ENCODE measurements at places on chromosomes 6 and 20. TPM values are rescaled to one million over a fixed set of nuclear protein-coding genes. Genes with fewer than 3 reads are reported as not detected.
A peak's percentile ranks its signal among the peaks of the same experiment; 100 is the strongest.

DNA sequence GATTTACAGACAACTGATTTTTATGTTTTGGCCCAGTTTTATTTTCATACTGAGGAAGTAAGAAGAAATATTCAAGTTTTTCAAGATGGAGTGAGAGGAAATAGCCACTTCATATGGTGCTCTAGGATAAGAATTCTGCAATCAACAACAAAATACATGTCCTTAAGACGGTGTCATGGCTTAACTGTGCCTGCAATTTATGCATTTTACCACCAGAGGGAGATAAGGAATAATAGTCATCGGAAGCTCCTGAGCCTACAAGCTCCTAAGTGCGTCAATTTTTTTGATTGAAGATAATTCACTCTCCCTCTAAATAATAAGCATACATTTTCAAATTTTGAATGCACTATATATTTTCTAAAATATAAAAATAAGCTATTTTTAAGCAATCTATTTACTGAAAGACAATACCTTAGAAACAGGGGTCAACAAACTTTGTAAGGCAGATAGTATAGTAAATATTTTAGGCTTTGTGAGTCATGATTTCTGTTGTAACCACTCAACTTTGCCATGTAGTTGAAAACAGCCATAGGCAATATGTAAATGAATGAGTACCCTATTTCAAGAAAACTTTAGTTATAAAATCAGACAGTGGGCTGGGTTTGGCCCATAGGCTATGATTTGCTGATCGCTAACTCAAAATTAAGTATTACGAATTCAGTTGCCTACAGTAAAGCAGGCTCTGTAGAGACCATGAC lies 230.9 kb upstream of the DTNBP1 start:
- DNase-seq, result peak; percentile 38

DNA sequence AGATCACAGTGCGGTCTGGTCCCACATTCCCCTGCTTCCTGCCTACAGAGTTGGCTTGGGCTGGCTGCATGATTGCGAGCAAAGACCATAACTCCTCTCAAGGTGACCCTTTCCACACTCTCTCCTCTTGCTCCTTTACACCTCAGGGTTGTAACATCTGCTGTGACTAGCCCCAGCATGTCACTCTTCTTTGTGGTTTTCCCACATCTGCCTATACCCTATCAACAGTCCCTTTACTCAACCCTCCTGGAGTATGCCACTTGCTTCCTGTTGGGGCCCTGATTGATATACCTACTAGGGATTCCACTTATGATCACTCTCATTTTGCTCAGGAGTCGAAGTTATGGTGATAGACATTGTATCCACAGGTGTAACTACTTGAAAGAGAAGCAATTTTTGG lies 58.9 kb upstream of the SGK1 start:
- DNase-seq, result no peak

DNA sequence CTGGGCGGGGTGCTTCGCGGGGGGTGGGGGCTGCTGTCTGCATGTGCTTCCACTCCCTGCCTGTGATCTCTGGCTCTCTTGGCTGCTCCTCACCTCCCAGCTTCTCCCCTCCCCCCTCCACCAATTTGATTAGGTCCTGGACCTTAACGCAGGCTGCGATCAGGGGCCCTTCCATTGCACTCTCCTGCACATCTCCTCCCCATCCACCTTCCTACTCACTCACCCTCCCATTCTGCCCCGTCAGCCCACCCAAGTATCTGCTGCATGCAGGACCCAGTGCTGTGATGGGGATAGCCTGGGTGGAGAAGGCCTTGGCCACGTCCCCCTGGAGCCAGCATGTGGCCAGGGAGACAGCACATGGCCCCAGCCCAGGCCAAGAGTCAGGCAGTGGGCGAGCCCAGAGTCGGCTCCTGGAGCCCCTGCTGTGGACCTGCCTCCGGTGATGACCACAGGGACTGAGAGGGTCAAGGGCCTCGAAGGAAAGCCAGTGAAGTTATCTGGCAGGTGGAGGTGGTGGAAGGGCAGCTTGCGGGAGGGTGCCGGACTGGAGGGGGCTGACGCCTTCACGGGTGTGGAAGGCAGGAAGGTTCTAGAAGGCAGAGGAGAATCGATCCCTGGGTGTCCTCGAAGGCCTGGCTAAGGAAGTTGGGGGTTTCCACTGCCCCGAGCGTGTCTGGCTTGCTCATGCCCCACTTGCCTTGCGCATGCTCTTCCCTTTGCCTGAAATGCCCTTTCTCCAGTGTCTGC lies 40.7 kb downstream of the SRC start:
- no peak for DNase-seq

AFDN gene
- 47.6 TPM for total RNA-seq

- no peak for DNase-seq
These were observed 693.0 kb downstream of the HTR1B start for GRCh38 chr6:76770281-76770680.

CLPSL2 gene
- total RNA-seq, result not detected

- no peak for DNase-seq
These were observed 1.8 kb upstream of the ME1 start for GRCh38 chr6:83432636-83433035.

MOCS1 gene
- total RNA-seq, result 16.9 TPM

TNNC2 gene
- total RNA-seq, result not detected

DNA sequence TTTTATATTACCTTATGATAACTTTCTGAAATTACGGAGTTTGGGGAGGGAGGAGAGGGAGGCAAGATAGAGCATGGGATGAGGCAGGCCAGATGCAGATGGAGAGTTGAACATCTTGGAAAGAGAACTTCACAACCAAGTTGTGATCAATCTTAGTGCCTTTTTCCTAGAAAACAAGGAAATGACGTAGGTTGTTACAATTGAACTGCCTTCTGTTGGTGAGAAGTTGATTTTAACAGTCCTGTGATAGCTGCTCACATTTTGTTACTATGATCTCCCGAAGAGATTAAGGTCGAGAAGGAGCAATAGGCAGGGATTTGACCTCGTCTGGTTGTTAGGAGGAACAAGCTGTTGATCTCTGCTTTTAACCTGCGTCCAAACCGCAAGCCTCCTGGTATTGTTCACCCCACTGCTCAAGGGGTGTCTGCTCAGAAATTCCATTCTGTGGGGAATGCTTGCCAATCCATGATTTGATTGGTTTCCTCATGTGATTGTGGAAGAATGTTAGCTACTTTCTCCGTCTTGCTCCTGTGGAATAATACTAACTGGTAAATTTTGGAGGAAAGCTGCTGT lies 35.1 kb downstream of the TIAM2 start:
- no peak for DNase-seq

BICRAL gene
- 4.9 TPM for total RNA-seq

PRDM1 gene
- 4.9 TPM for total RNA-seq

DNA sequence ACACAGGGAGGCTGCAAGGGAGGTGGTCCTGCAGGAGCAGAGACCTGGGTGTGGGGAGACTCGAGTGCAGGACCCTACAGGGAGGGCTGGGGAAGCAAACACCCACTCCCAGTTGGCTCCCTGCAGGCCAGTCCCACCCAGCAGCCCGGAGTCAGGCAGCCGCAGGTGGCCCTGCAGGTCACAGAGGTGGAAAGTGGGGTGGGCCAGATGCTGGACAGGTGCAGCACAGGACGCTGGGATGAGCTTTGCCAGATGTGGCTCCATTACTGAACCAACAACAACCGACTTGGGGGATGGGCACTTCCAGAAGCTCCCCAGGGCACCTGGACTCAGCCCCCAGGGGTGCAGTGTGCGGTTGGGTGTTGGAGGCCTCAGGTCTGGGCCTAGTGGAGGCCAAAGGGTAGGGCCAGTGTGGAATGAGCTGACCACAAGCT lies 26.6 kb upstream of the MYT1 start:
- no peak for DNase-seq

DNA sequence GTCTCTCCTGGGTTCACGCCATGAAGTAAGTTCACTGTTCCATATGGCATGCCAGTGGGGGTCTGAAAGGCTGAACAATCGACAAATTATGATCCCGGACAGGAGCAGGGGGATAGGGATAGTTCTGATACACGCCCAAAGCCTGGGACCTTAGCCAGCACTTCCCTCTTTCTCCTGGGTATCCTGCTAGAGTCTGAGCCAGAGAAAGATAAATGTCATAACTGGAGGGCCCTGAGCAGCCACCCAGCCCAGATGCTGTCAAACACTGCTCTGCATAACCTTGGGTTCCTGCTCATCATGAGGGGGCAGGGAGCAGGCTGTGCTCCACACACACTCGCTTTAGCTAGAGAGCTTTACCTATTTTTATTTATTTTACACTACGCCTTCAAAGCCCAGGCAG lies 12.3 kb downstream of the EDEM2 start:
- DNase-seq, result no peak

PDE10A gene
- 4.4 TPM for total RNA-seq

DNA sequence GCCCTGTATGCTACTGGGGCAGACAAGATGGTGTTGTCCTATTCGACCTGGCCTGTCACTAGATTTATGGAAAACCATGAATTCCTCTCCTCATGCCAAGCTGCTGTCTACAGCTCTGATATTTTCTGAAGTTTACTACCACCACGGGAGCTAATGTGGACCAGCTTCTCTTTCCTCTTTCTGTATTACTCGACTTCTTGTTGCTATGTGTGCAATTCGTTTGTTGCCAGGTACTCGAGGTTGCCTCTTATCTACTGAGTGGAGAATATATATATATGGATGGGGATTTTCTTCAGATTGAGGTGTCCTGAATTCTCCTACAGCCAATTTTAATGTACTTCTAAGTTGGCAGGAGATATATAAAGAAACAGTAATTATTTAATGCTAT lies 34.7 kb downstream of the MAN1A1 start:
- DNase-seq, result no peak

DNA sequence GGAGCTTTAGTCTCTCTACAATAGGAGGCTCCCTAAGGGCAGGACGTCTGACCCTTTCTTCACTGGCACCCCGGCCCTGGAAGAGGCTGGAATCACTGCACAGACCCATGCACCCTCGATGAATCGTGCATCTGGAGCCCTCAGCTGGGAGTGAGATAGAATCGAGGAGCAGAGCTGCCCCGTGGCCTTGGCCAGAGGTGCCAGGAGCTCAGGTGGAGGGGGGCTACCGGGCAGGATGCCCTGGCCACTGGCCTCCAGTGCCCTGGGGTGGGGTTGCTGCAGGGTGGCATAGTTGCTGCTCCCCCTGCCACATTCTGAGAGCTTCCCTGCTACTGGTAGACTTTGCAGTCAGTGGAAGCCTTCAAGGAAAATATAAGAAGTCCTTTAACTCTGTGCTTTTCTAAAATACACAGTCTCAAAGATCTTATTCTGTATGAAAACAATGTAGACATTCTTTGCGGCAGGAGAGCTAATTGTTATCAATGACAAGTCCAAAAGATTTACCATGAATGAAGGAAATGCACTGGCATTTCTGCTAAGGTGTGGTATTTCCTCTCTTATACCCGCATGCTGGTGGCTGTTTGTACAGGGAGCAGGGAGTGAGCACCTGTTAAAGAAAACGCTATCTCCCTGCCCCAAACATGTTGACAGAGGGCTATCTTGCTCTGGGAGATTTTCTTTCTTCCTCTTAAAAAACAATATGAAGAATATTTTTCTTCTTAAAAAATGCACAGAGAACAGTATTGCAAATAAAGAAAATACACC lies 122.8 kb downstream of the C6orf118 start:
- DNase-seq, result no peak

GGTLC1 gene
- total RNA-seq, result not detected

- no peak for DNase-seq
These were observed 26.7 kb upstream of the SRC start for GRCh38 chr20:37319151-37319671.

DNA sequence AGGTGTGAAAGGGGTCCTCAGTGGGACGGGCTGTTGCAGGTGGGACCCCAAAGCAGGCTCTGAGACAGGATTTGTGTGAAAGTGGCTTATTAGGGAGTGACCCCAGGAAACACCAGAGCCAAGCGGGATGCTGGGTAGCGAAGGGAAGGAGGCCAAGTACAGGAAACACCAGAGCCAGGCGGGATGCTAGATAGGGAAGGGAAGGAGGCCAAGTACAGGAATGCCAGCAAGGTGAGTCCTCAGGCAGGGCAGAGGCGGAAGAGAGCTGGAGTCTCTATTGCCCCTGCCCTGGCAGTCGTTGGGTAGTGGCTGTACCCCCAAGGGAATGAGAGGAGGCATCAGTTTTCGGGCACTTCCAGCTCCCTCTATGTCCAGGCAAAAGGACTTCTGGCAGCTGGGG lies 30.5 kb upstream of the TGM2 start:
- DNase-seq, result no peak

DNA sequence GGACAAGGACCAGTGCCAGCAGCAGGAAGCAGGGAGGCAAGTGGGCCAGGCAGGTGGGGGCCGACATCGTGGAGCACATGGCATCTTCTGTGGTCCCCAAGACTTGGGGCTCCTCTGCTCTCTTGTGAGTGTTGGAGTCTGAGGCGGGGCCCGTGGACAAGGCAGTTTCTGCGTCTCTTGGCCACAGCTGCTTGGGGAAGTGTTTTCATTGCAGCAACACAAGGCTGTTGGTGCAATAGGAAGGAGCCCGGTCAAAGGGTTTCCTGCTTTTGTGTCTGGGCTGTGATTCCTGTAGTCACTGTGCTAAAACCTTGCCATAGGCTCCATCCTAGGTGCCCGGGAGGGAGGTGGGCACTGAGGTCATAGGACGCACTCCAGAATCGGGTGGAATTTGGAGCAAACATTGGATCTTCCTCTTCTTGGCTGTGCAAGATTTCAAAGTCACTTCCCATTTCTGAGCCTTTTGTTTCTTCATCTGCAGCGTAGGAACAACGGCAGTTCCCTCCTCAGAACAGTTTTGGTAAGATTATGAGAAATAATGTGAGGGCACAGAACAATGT lies at the start of gene SIRPB2:
SIRPB2 (minus strand) TSS at position 140 of the 560 bp plus-strand sequence; CDS start at position 79, 61 bp downstream.
- no peak for DNase-seq

DNA sequence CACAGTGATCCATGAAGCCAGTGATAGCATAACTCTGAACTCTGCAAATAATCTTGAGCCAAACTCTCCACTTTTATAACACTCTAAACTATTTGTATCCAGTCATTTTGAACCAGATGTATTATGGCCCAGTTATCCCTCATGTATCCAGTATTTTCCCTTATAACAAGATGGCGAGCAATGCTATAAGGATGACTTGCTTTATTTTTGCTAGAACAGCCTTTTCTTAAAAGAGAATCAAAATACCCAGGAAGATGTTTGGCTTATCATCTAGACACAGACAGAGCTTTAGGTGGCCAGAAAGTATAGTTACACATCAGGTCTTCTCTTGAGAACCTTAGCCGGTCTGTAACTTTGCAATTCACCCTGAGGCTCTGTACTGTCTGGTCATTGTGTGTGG lies 81.0 kb downstream of the DOK5 start:
- no peak for DNase-seq

GRCh38 chr6:150068151-150068550 lies 770 bp downstream of the ULBP3 start:
- no peak for DNase-seq

GRCh38 chr6:135861189-135861588 lies 9.7 kb downstream of the PDE7B start:
- no peak for DNase-seq

ANKRD60 gene
- not detected for total RNA-seq

GRCh38 chr6:133034509-133035206 lies 206.5 kb upstream of the EYA4 start:
- no peak for DNase-seq

DNA sequence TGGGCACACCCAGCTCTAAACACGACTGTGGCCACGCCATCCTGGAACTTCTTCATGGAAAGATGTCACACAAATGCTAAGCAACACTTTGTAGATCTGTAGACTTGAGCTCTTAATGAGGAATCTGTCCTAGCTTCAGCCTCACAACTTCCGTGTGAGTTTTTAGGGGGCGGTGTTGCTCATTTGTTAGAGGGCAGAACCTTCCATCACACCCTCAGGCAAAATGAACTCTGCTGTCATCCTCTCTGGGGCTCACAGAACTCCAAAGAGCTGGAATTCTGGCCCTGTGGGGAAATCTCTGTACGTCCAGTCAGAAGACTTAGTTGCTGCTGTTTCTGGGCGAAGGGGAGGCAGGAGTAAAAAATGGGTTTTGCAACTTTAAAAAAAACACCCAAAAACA lies 49.8 kb downstream of the NRN1 start:
- DNase-seq, result no peak

GRCh38 chr6:48933136-48933535 lies 529.9 kb downstream of the MMUT start:
- no peak for DNase-seq

Data from HT1080 (cell line).